Stimulated activated CD8-positive, alpha-beta memory T cell treated with anti-CD3 and anti-CD28 coated beads, Interleukin-4, amount 100 ng/mL, for 24 hours (primary cell): ENCODE measurements at places on chromosomes 11 and 22.

GRCh38 chr11:209275-210121, 2.0 kb downstream of the RIC8A start:
- no peak for DNase-seq

- no peak for DNase-seq
These were observed 42.6 kb downstream of the TEAD1 start for GRCh38 chr11:12716816-12717215.

DNA sequence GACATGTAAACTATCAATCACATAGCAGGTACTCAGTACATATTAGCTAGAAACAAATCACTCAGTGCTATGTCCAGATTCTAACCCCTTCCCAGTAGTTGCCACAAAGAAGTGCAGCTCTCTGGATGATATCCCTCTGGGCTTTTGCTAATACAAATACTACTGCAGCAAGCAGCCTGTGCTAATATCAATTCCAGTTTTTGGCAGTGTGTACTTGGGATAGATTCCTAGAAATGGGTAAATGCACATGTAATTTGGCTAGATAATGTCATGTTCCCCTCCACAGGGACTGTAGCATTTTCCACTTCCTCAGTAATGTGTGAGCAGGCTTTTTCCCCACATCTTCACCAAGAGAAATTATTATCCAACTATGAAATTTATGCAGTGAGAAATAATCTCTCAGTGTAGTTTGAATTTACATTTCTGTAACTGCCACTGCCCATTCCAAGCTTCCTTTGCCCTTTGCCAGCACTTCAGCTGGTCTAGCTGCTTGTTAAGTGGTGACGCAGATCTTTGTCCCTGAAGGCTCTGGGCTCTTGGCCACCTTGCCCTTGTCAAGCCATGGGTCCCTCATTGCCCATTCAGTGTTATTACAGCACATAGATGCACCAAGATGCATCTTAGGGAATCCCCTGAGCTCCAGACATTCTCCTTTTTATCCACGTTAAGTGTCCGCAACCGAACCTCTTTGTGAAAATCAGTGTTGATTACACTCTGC, 107.1 kb upstream of the CLPB start:
- no peak for DNase-seq

DNA sequence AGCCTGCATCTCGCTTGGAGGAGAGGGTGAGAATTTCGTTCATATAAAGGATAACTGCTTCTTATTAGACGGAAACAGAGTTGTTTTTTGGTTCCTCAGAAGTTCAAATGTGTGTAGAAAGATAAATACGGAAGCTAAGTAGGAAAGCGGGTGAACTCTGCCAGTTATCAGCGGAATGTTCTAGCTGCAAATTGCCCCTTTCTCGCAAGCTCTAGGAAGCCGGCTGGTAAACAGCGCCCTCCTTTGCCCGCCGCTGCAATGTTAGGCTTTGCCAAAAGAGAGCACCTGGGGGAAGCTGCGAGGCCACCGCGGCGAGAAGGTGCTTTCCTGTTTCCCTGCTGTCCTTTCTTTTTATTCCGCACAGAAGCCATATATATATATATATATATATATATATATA, 67.0 kb downstream of the IGLL5 start:
- no peak for DNase-seq

DNA sequence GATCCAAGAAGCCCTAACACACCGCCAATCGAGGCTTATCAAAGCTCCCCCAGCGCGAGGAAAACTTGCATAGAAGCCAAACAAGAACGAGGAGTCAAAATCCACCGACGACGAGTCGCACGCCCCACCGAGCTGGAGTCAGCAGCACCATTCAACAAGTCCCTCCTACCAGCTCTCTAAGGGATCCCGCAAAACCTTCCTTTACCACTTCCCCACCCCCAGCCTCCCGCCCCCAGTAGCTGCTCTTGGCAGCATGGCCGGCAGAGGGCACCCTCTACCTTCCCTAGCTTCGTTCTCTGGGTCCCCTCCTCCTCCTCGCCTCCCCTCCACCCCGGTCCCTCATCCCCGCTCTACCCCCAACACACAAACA, 1.4 kb downstream of the BDNF start:
- DNase-seq, result peak; percentile 53

GRCh38 chr11:15580056-15580774, 465.5 kb downstream of the INSC start:
- DNase-seq, result no peak
